NCI-H226 (cell line): ENCODE measurements at places on chromosomes 2 and 18.
A peak's percentile ranks its signal among the peaks of the same experiment; 100 is the strongest.

DNA sequence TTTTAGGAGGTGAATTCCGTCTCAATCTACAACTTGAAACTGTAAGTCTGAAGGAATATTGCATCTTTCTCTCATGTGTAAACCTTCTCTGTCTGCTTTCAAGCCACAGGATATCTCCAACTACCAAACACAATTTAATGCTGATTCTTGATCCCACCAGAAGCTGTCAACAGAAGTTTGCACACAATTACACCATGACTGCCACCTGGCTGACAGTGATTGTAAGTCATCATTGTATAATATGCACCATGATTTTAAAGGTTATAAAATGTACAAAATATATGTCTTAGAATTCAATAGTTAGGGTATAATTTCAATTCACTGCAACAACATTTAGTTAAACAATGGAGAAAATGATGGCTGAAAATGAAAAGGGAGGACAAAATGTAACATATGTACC lies 18.4 kb downstream of the PREPL start:
- no peak for DNase-seq

GRCh38 chr18:10261344-10262276 lies 192.8 kb upstream of the APCDD1 start:
- no peak for DNase-seq

GRCh38 chr2:120844070-120844738 lies 108.5 kb downstream of the GLI2 start:
- DNase-seq = no peak

DNA sequence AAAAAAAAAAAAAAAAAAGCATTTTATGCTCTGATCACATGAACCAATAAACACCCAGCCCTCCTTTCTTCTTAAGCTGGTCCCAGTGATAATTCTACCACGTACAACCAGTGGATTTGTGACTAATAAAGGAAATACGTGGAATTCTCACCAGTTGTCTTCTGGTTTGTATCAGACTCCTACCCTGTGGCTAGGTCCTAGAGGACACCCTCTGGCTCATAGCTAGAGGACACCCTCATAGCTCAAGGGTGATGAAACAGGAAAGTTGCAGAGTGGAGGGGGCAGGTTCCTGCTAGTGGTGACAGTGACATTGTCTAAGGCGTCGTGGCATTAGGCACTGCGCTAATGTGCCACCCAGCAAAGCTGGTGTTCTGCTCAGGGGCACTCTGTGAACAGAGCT lies 167.8 kb downstream of the BCL11A start:
- DNase-seq = no peak

- DNase-seq = no peak
These were observed 133.3 kb downstream of the SMAD2 start for GRCh38 chr18:47797126-47797525.

GRCh38 chr2:173571021-173571821 lies 216.5 kb downstream of the CDCA7 start:
- no peak for DNase-seq

- no peak for DNase-seq
These were observed 27.9 kb downstream of the XDH start for GRCh38 chr2:31386648-31387047.

GRCh38 chr18:79543861-79544385 lies 135.7 kb upstream of the CTDP1 start:
- no peak for DNase-seq

DNA sequence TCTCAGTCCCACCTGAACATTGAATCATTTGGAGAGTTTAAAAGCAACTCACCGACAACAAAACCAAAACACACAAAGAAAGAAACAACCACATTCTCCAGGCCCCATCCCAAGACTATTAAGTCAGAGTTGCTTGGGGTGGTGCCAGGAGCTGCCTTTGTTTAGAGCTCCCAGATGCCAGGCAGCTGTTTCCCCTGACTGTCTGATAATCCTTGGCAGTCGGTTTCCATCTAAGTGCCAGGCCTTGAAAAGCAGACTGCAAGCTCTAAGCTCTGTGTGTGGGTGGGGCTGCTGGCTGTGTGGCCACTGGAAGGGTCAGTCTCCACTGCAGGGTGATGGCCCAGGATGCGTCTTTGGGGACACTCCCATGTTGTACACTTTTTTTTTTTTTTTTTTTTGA lies 255.3 kb upstream of the AGAP1 start:
- DNase-seq = no peak

GRCh38 chr2:174771631-174772471 lies 7.6 kb upstream of the CHRNA1 start:
- DNase-seq = peak; percentile 69

DNA sequence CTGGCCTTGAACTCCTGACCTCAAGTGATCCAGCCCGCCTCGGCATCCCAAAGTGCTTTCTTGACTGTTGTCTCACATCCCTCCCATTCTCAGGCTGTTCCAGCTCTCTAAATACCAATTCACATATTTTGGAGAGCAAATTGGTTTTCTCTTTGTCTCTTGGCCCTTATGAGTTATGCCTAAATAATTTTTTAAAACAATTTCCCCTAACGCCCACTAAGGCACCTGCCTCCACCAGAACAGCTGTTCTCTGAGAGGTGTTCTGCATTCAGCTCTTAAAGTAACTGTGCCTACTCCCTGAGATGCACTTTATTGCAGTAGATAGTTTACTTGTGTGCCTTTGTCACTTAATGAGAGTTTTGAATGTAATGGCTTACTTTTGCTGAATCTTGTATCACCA lies 6.9 kb downstream of the CCDC195 start:
- DNase-seq = no peak

DNA sequence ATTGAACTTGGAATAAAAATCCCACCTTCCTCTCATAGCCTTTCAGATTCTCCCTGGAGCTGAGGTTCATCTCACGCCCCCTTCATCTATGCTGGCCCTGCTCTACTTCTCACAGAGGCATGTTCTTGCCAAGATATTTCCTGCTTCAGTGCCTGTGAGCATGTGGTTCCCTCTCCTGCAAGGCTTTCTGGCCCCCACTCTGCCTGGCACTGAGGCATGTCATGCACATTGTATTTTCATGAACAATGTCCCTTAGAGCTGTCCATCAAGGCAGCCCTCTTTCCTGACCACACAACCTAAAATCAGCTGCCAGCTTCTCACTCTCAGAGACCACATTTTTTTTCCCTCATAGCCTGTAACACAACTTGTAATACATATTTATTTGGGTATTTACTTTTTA lies 18.0 kb upstream of the HK2 start:
- DNase-seq = no peak

DNA sequence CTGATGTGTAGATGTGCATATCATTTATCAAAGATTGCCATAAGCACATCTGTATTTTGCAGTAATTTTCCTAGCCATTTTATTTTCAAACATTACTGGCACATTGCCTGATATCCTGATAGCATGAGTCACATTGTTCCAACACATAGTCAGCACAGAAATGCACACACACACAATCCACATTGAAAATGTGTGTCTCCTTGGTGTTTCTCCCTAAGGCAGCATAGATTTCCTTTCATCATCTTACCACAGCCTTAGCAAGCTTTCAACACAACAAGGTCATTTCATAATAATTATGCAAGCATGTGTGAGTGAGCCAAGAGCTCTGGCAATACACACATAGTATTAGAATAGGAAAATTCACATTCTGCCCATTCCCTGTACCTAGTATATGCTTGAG lies 245.4 kb upstream of the MEIS1 start:
- DNase-seq = peak; percentile 19

GRCh38 chr2:26459991-26460612 lies 17.8 kb downstream of the OTOF start:
- DNase-seq = no peak

- no peak for DNase-seq
These were observed 175.7 kb downstream of the TGIF1 start for GRCh38 chr18:3625742-3626091.

DNA sequence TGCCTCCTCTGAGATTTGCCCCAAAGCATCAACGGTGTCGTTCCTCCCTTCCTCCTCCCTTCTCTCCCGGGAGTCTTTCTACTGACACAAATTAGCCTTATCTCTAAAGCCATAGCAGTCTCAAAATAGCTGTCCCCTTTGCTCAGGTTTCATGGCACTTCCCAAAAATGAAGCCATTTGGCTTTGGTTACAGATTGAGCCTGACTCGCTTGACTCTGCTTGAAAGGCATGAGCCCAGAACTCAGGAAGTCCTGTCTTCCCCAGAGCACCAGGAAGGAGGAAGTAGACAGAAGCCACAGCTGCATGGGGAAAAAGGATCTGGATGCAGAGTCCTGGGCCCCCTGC lies 234.4 kb upstream of the RGPD4 start:
- no peak for DNase-seq

DNA sequence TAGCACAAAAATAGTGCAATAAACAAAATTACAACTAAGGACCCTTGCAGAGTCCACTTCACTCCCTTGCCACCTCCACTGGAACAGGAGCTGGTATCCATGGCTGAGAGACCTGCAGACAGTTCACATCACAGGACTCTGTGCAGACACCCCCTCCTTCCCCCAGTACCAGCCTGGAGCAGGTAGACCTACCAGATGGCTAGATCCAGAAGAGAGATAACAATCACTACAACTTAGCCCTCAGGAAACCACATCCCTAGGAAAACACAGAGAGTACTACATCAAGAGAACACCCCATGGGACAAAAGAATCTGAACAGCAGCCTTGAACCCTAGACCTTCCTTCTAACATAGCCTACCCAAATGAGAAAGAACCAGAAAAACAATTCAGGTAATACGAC lies 49.8 kb downstream of the FBXO15 start:
- DNase-seq = no peak

GRCh38 chr2:180604077-180604476 lies 376.3 kb upstream of the UBE2E3 start:
- DNase-seq = no peak

GRCh38 chr2:75142081-75142480 lies 57.2 kb downstream of the TACR1 start:
- peak; percentile 62 for DNase-seq

DNA sequence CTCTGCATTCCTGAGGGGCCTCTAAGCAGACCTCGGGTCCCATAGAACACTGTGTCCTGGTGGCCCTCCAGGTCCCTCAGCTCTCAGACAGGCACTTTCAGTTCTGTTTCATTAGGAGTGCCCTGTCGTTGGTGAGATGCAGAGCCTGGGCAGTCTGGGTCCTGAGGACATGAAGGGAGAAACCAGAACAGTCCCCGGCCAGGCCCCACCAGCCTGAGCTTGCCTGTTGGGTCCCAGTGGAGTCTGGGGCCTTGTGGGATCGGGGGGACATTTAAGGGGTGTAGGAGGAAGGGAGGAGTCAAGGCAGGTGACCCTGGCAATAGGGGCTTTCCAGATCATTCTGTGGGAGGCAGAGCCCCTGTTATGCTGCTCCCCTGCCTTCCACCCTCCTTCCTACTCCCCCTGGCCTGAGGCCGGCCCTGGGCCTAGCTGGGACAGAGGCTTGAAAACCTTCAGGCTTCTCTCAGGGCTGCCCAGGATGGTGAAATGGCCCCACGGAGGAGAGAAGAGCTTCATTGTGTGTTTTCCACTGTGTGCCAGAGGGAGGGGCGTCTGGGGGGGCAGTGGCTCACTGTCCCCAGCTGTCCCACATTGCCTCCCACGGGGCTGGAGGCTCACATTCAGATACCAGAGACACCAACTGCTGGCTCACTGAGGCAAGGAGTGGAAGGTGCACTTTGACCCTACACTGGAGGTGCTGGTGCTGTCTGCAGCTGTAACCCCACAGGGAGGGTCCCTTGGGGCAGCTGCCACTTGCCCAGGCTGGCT lies 26.6 kb upstream of the CATIP start:
- DNase-seq = no peak
